Stimulated activated CD4-positive, alpha-beta T cell treated with anti-CD3 and anti-CD28 coated beads, Interleukin-1b, Interleukin-23, amount 100 ng/mL, for 24 hours (primary cell): ENCODE measurements at places on chromosomes 12 and 14.

DNA sequence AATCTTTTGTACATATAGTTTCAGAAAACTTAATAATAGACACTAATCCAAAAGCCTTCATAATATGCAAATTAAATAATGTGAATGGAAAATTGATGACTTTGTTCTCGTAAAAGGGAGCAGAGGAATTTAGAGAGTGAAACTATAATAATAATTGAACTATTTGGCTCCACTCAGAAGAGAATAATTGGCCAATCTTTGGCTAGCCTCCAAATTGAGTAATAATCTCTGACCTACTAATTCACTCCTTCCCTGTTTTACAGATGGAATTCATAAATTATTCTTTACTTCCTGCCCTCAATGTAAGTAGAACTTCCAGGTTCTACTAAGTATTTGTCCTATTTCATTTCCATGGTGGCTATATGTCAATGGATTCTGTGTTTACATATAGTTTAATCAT lies 15.8 kb downstream of the TRIM9 start:
- DNase-seq: no peak

GRCh38 chr12:6826125-6826733 lies 2.0 kb upstream of the P3H3 start:
- DNase-seq: no peak

DNA sequence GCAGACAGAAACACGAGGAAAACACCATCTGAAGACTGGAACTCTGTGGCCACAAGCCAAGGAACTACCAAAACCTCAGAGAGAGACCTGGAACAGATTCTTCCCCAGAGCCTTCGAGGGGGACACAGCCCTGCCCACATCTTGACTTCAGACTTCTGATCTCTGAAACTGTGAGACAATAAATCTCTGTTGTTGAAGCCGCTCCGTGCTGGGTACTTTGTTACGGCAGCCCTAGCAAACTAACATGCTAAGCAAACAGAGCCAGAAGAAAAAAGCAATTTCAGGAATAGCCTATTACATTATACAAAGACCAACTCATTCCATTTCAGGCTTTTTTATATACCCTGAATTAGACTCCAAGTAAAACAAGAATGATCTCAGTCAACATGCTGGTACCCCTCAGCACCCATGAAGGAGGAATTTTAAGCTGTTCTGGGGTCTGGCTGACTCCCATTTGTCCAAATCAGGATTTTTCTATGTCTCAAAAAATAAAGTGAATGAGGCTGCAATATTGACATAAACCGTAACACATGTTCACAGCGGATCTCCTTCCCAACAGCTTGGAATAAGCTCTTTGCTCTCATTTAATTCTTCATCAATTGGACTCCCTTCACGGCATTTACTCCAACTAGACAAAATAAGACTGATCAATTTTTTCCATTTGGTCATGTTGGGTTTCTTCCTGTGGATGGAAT lies 190.1 kb downstream of the FOXN3 start:
- DNase-seq: no peak

- no peak for DNase-seq
Measured at GRCh38 chr12:80230068-80230467, 130.7 kb downstream of the OTOGL start.

DNA sequence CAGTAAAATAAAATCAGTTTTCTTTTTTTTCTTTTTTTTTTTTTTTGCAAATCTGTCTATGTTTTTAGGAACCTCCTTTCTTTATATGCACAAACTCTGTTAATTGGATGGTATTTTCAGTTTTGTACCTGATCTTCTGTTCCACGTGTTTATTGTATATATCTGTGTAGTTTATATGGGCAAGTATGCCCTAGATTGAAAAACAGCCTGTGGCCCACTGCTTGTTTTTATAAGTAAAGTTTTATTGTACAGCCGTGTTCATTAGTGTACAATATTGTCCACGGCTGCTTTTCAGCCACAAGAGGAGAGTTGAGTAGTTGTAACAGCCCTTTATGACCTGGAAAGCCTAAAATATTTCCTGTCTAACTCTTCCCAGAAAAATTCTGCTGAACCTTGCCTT lies 18.7 kb upstream of the MYO1H start:
- no peak for DNase-seq
